Endothelial cell of umbilical vein (primary cell): ENCODE measurements at places on chromosomes 2 and 18. TPM values are rescaled to one million over a fixed set of nuclear protein-coding genes. Genes with fewer than 3 reads are reported as not detected.

Gene GREB1
- total RNA-seq = 0.23 and 0.58 TPM in 2 replicates

Gene TRABD2A
- 0.99 and 1.8 TPM in 2 replicates for total RNA-seq

Gene CRYGC
- not detected in 2 replicates for total RNA-seq

- peak; percentile 25 for DNase-seq
Measured at GRCh38 chr2:64888591-64889309, 100.4 kb upstream of the SLC1A4 start.

DNA sequence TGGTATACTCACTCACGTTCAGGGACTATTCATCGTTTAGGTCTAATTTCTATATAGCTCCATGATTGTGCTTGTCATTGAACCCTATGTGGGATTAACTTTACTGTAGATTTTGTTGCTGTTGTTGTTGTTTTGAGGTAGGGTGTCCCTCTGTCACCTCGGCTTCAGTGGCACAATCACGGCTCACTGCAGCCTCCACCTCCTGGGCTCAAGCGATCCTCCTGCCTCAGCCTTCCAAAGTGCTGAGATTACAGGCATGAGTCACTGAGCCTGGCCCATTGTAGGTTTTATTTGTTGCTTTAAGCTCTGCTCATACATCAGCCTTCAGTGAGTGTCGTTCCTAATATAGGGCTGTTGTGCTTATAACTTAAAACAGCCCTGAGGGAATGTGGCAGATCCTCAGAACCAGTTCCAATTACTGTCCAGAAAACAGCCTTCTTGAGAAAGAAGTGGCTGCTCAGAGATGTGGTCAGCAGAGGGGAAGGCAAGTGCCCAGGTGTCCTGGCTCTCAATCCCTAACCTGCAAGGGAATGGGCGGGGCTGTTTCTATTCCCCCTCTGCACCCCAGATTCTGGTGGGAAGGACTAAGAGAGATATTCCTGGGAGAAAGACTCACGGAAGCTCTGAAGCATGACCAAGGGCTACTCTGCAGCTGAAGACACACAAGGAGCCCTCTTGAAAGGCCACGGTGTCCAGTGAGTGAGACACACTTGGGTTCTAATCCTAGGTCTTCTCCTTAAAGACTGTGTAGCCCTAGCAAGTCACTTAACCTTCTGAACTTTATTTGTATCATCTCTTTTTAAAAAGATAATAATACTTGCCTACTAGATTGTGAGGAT is 79.6 kb upstream of the LCLAT1 start:
- no peak for DNase-seq

GRCh38 chr2:235534678-235535422 is 41.0 kb downstream of the AGAP1 start:
- no peak for DNase-seq

Gene TP53I3
- total RNA-seq = 94.2 and 102 TPM in 2 replicates

DNA sequence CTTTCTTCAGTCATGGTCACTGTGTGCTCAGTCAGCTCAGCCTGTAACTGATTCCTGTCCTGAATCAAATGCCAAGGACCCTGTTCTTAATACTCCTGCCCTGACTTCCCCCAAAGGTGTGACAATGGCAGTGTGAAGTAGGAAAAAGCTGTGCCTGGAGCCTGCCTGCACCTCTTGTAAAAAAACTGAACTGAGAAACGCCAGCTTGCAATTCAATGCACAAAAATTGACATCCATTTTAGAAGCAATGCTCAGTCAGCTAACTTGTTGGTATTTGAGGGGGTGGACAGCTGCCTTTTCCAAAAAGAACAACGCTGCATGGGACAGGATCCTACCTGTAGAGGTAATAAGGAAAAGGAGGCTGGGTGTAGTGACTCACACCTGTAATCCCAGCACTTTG is 66.3 kb upstream of the TMEM247 start:
- DNase-seq = no peak

DNA sequence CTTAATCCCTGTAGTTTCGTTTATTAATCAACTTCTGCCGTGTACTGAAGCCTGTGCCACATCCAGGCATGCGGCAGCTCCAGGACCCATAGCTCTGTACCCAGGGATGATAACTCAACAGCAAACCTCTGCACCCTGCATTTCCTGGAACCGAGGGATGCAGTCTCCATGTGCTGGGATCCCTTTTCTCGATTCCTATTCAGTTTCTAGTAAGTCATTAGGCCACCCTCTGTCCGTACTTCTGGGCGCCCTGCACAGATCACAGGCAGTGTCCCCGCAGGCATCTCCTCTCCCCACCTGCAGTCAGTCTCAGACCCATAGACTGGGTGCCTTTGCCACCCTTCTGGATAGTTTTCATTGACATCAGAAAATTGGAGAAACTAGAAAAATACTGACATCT is 18.8 kb downstream of the TMEM18 start:
- DNase-seq = no peak

Gene D2HGDH
- total RNA-seq = 22.3 and 27.9 TPM in 2 replicates

DNA sequence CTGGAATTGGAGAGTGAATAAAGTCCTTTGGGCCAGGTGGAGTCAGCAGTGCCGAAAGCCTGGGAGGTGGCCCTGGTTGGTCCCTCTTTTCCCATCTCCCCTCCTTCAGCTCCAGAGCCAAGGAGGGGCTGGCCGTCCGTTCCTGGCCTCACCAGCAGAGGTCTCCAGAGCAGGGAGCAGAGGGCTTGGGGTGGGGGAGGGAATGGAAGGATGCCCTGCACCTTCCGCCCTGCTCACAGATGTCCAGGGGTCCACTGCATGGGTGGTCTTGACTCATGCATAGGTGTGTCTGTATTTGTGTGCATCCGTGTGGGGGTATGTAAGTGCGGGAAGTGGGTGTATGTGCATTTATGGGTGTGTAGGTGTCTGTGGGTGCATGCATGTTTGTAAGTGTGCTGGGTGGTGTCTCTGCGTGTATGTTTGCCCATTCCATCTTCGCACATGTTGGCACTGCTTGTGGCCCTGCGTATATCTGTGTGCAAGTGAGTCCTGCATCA is 201.8 kb downstream of the ZFP36L2 start:
- DNase-seq = peak; percentile 64

Gene ST6GAL2
- total RNA-seq = not detected in 2 replicates

Gene DYNAP
- total RNA-seq = not detected in 2 replicates

GRCh38 chr2:123532994-123533393 is 492.1 kb upstream of the CNTNAP5 start:
- no peak for DNase-seq

DNA sequence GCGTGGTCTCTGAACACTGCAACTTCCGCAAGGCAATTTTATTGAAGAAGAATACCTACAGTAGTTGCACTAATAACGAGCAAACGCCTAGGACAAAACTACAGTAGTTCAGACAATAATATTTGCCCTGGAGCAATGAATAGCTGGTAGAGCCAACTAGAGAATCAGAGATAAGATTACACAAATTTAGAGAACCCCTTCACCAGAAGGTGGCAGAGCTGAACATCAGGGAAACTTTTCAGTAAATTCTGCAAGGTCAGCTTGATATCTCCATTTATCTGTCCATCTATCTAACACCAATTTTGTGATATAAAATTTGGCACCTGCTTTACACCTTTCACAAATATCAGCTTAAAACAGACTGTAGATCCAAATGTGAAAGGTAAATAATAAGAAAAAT is 43.8 kb downstream of the CDH19 start:
- DNase-seq = peak; percentile 52

Gene NEB
- total RNA-seq = 1.8 and 3.6 TPM in 2 replicates

Gene CD8B
- total RNA-seq = not detected in 2 replicates

Gene PRKAG3
- not detected in 2 replicates for total RNA-seq

Gene ADAM17
- total RNA-seq = 52.9 and 57.1 TPM in 2 replicates

GRCh38 chr18:63073481-63073880 is 246.1 kb downstream of the BCL2 start:
- DNase-seq = no peak

GRCh38 chr2:239956818-239957261 is 68.3 kb downstream of the NDUFA10 start:
- DNase-seq = no peak

Gene FOXI3
- total RNA-seq = not detected in 2 replicates

Gene FOXD4L1
- 0.18 TPM in 1 of 2 replicates, not detected in the other for total RNA-seq

DNA sequence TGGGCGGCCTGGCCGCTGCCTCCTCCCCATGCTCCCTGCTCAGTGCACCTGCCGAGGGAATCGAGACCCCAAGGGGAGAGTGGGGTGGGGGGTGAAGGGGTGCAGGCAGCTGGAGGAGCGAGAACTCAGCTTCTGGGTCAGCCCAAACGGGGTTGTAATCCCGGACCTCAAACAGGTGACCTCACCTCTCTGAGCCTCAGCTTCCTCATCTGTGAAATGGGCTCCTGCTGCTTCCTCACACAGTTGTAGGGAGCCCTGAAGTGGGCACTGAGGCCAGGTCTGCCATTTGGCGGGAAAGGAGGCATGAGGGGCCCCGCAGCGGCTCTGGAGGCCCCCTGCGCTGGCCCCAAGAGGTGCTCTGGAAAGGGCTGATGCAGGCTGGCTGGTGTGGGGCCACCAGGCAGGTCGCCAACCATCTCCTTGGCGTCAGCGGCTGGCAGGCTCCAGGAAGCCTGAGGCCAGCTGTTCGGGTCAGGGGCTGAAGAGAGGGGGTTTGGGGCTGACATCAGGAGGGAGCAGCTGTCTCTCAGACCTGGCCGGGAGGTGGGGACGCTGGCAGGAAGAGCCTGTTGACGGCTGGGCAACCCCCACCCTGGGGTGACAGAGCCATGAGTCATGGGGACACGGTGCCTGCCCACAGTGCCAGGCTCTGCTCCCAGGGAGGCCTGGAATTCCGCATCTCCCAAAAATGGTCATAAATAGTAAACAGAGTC is 4.9 kb downstream of the KLHL30 start:
- DNase-seq = no peak

DNA sequence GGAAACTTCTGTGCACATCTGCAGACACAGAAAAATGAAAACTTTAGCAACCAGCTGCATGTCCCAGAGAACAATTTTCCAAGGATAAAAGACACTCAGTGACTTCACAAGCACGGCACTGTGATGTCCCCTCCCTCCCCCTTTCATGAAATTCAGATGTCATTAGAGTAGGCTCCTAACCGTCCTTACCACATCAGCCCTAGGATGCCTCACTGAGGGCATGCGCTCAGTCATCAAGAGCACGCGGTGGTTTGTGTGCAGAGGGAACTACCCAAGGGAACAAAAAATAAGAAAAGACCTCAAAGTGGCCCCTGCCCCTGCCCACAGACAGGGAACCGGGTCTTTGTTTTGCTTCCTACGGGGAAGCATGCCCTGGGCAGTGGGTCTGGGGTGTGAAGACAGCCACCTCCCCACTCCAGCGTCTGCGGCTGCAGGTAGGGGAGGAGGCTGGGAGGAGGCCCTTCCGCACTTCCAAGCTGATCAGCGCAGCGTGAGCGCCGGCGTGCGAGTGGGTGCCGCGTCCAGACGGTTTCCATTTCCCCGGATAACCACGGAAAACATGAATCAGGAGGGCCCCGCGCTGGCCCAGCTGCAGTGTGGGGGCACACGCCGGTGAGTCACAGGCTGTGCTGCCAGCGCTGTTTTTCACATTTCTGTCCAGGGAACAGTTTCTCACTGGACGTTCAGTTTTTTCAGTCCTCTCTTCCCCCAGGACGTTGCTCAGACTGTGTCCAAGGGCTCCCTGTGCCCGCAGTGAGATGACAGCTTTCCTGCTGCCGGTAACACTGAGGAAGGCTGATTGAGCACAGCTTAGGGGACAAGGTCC is 70.6 kb downstream of the COPS8 start:
- DNase-seq = peak; percentile 69

Gene GNLY
- total RNA-seq = not detected in 2 replicates

Gene TMEM169
- 0.20 TPM in 1 of 2 replicates, not detected in the other for total RNA-seq
